Right hindlimb (tissue), 1 donor: ENCODE measurements at places on chromosomes 7 and 10.

DNA sequence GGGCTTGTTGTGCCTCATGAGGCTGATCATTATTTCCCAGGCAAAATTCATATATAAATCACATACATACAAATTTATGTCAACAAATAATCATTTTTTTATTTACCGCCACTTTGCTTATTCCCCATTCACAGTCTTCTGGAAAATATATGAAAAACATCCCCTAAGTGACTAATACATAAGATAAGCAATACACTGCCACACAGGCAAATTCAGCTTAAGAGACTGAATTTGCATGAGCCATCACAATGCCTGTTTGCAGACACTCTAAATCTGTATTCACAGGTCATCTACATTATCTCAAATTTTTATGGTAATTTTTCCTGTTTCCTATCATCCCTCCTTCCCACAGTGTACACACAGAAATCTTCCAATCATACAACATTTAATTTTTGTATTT lies 13.2 kb downstream of the OSBPL3 start:
- DNase-seq: no peak

DNA sequence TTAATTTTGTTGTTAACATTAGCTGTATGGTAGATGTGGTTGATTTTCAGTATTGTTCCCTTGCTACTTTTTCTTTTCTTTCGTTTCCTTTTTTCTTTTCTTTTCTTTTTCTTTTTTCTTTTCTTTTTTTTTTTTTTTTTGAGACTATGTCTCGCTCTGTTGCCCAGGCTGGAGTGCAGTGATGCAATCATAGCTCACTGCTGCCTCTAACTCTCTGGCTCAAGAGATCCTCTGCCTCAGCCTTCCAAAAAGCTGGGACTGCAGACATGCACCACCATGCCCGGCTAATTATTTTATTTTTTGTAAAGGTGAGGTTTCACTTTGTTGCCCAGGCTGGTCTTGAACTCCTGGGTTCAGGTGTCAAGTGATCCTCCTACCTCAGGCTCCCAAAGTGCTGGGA lies 14.4 kb downstream of the SLC26A3 start:
- DNase-seq: no peak

GRCh38 chr7:74483402-74484336 lies 30.0 kb downstream of the GTF2IRD1 start:
- DNase-seq: no peak

GRCh38 chr10:22824984-22825383 lies 102.9 kb upstream of the ARMC3 start:
- no peak for DNase-seq

- no peak for DNase-seq
Observed at GRCh38 chr7:48366096-48366495, 194.8 kb downstream of the ABCA13 start.

DNA sequence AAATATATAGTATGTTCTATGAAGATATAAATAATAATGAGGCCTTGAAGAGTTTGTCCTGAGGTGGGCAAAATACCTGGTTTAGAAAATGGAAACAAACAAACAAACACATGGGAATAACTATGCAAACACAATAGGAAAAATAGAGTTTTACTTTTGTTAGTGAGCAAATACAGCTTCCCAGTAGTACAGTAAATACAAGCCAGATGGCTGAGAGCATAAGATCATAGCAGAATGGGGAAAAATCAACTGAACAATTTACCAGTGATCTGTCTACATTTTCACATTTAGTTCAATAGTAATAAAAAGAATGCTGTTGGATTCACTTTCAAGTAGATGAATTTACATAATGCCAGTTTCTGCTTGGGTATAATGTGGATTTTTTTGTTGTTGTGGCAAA lies 45.1 kb downstream of the ADD3 start:
- DNase-seq: no peak
